Spleen (tissue), 13 donors: ENCODE measurements at places on chromosomes 12 and 14.

GRCh38 chr12:127290251-127290650, 976.7 kb upstream of the TMEM132C start:
- DNase-seq, result no peak

DNA sequence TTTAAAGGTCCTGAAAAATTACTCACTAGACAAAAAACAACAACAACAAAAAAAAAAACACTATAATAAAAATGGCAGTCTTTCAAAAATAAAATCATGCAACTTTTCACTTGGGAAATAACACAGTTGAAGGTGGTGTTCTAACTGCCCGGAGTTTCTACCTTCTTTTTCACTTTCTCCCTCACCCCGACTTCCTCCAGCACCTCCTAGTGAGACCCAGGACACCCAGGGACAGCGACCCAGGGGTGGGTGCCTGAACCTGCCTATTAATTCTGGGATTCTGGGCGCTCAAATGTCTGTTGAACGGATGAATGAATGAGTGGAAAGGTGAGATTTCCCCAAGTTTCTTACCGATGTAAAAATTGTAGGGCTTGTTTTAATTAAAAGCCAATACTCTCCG, 2.0 kb upstream of the FZD10 start:
- DNase-seq, result no peak

GRCh38 chr12:105418821-105419291, 88.4 kb downstream of the C12orf75 start:
- no peak for DNase-seq

GRCh38 chr14:102819176-102819628, 42.0 kb downstream of the TRAF3 start:
- peak; percentile 81 for DNase-seq

- DNase-seq, result no peak
Observed at GRCh38 chr14:96126339-96126782, 78.3 kb upstream of the BDKRB2 start.

GRCh38 chr12:89775063-89775985, 66.7 kb upstream of the ATP2B1 start:
- no peak for DNase-seq

- no peak for DNase-seq
Observed at GRCh38 chr12:27199638-27200300, 44.3 kb upstream of the STK38L start.

DNA sequence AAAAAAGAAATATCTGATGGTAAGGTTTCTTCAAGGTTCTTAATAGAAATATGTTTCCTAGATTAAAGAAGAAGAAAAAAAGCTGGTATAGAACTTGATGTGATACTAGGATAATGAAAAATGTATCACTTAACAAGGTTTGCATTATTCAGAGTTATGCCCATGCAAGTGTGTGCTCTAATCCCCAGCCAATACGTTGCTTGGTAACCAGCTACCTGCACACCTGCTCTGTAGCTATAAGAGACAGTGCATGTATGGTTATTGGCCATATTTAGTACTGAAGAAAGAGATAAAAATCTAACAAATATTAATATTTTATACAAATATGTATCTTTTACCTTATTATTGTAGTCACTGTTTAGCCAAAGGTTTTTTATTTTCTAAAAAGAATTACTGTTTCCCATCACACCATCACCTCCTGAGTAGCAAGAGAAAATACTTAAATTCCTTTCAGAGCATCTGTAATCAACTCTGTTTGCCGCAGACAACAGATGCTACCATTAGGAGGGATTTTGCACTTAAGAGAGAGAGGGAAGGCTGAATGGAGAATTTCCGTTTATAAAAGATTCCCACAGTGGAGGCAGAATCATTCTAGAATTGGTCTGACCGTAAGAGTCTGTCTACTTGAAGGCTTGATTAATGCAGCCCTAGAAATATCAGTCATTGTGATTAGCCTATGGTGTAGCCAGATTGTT, 115.6 kb downstream of the NEDD1 start:
- DNase-seq, result no peak

DNA sequence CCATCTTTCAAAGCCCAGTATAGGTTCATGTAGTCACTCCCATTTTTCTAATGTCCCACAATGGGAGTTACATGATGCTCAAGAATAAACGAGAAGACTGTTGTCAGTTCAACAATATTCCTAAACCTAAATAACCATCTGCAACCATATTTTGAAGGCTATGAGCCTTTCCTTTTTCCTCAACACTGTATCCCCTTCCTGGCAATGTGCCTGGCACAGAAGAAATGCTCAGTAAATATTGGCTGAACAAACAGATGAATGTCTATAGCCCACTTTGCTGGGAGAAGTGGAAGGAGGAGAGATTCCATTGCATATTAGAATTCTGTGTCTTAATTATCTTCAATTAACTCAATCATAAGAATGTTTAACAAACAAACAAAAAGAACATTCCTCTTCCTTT, 6.1 kb downstream of the ARMH4 start:
- DNase-seq, result no peak

- DNase-seq, result no peak
Observed at GRCh38 chr12:52585946-52586345, 12.3 kb upstream of the KRT74 start.

- no peak for DNase-seq
Observed at GRCh38 chr14:58054100-58054499, 97.9 kb downstream of the ARMH4 start.

DNA sequence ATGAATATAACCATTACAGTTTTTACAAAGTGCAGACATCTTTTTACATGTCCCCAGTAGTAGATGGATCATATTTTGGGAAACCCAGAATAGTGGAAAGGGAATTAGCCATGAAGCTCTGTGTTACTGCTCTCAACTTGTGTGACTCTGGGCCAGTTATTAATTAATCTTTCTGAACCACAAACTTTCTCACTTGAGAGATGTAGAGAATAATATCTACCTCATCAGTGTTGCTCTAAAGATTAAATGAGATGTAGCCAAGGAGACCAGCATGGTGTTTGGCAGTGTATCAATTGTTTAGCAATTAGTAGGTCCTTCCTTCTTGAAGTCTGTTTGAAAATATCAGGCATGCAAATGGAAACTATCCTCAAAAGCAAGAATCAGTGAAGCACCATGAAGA, 169.2 kb downstream of the TMTC2 start:
- DNase-seq, result no peak

DNA sequence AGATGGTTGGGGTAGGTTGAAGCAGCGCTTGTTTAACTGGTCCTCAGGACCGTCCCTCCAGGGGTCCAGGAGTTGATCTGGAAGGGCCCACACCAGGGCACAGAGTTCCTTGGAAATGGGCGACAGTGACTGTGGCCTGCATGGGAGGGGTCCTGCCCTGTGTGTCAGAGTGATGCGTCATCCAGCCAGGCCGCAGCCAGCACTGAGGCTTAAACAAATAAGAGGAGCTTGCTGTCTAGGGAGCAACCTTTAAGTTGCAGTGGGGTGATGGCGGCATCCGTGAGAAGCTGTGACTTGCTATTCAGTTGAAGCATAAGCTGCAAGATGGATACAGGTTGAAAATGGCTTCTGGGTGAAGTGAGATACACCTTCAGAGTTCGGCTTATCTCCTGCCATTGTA, 20.2 kb downstream of the DCAF4 start:
- peak; percentile 28 for DNase-seq

DNA sequence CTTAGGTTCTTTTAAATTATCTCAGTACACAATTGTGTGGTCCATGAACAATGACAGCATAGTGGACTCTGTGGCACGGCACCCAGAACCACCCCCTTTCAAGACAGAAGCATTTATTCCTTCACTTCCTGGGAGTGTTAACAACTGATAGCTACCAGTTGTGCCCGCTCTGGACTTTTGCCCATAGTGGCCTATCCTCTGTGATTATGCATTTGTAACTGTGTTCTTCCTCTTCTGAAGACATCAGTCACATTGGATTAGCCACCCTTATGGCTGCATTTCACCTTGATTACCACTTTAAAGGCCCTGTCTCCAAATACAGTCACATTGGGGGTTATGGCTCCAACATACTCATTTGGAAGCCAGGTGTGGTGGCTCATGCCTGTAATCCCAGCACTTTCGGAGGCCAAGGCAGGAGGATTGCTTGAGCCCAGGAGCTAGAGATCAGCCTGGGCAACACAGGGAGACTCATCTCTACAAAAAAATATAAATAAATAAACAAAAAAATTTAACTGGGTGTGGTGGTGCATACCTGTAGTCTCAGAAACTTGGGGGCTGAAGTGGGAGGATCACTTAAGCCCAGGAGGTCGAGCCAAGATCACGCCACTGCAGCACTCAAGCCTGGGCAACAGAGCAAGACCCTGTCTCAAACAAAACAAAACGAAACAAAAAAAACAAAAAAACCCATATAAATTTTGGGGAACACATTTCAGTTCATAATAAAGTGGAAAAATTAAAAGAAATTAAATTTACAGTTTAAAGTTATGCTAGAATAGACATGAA, 27.6 kb upstream of the PHC1 start:
- no peak for DNase-seq

DNA sequence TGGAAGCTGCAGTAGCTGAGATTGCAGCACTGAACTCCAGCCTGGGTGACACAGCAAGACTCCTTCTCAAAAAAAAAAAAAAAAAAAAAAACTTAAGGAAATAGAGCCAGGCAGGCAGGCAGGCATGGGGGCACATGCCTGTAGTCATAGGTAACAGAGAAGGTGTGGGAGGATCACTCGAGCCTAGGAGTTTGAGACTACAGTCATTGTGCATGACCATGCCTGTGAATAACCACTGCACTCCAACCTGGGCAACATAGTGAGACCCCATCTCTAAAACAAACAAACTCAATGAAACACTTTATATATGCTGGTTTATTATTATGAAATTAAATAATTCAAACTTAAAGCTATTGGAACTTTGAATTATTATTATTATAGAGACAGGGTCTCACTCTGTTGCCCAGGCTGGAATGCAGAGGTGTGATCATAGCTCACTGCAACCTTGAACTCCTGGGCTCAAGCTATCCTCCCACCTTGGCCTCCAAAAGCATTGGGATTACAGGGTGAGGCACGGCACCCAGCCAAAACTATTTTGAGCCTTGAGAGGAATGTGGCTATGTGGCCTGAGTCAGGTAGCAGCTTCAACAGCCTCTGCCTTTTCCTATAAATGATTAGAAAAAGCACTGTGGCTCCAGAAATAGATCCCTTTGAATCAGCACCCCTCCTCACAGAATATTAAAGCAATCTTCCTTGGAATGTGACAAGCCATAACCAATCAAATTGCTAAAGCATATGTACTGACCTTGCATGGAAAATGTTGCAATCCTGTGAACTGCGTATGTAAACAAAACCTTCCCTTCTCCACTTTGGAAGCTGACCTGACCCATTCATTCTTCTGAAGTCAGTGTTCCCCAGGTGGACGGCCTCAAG, 34.7 kb upstream of the YY1 start:
- DNase-seq, result no peak

- DNase-seq, result no peak
Observed at GRCh38 chr14:85483037-85483436, 46.9 kb upstream of the FLRT2 start.

DNA sequence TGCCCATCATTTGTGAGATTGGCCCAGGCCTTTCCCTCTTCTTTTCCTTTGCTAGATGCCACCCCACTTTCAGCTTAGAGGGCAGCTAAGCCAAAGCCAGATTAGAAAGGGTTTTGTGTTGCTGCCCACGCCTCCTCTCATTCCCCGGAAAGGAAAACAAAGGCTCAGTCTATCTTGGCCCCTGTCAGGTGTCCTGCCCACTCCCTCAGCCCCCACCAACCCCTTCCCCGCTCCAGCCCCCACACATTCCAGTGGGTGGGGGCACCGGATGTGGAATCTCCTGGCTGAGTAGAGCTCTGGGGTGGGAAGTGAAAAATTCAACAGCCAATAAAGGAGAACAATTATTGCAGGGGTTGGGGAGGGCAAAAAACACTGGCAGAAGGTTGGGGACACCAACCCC, 2.2 kb downstream of the BLOC1S1 start:
- DNase-seq, result peak; percentile 60

DNA sequence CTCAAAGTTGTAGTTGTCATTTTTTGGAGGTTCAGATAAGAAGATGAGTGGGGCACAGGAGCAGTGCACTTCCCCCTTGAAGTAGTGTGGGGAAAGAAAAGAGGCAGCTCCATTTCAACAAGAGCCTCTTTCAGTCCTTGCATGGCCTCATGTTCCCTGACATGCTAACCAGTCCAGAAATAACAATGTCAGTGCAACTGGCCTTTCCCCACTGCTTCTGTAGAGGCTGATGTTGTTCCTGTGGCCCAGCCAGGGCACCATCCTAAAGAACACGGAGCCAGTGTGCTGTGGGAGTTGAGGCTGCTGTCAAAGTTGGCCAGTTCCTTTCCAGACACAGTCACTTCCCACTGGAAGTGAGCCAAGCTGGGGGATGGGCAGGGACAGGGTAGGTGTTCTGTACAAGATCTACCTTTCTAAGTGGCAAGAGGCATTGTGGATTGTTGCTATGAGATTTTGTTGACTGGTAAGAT, 77.7 kb upstream of the SLC38A2 start:
- no peak for DNase-seq

GRCh38 chr12:44488180-44488579, 387.9 kb downstream of the NELL2 start:
- no peak for DNase-seq

GRCh38 chr12:108838194-108839017, 19.0 kb downstream of the SSH1 start:
- peak; percentile 96 for DNase-seq

DNA sequence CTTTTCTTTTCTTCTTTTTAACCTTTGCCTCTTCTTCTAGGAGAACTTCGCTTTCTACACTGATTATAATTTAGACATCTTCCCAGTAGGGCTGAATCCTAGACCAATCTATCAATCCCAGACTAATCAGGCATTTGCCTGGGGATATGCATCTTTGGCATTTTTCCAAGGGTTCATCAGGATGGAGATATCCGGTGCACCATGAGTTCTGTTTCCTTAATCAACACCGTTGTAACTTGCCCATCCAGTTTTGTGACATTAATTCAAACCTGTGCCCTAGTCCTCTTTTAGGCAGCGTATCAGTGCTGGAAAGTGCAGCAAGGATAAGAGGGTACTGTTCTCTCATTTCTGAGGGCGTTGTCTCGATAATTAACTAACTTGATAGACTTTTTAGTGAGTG, 617 bp upstream of the MGP start:
- no peak for DNase-seq

DNA sequence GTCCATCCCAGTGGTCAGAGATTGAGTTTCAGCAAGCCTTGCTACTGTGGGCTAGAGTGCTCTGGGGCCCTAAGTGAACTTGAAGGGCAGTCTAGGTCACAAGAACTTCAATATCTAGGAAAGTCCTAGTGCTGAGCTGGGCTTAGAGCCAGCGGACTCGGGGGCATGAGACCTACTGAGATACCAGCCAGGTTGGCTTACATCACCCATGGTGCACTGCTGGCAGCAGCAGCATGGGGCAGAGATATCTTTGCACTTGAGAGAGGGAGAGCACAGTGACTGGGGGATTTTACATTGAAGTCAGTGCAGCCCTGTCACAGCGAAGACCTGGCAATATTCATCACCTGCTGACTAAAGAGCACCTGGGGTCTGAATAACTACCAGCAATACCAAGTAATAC, 158.3 kb upstream of the PRKD1 start:
- no peak for DNase-seq
